ENCODE measurements at places on chromosomes 12 and 14.

DNA sequence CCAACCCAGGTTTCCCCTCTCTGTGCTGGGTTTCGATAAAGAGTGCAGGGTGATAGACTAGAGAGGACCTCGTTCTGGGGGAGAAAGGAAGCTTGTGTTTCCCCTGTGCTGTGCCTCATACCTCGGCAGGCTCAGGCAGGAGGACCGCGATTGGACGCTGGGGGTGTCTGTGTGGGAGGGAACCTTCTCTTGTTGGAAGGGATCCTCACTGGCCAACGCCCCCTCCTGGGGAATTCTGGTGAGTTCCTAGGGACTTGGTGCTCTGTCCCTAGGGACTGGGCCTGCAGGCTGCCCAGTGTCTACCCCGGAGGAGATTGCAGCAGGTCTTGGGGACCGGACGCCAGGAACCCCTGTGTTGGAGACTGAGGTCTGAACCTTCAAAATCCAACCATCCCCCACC lies 157.4 kb upstream of the PRMT8 start:
- DNase-seq = no peak

DNA sequence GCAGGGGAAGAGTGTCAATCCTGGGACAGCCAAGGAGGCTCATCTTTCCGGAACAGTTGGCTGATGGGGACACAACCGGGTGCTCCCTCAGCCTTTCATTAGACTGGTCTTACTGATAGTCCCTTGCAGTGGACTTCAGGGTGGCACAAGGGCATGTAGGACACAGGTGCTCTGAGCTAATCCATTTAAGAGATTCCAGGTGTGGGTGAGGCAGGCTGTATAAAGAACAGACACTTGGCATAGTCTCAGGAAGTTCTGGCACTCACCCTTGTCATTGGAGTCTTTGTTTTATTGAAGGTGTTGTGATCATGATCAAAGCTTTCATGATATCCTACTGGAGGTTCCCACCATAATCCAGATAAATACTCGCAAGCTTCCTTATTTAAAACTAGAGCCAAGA lies 341.6 kb downstream of the EMP1 start:
- DNase-seq = no peak

DNA sequence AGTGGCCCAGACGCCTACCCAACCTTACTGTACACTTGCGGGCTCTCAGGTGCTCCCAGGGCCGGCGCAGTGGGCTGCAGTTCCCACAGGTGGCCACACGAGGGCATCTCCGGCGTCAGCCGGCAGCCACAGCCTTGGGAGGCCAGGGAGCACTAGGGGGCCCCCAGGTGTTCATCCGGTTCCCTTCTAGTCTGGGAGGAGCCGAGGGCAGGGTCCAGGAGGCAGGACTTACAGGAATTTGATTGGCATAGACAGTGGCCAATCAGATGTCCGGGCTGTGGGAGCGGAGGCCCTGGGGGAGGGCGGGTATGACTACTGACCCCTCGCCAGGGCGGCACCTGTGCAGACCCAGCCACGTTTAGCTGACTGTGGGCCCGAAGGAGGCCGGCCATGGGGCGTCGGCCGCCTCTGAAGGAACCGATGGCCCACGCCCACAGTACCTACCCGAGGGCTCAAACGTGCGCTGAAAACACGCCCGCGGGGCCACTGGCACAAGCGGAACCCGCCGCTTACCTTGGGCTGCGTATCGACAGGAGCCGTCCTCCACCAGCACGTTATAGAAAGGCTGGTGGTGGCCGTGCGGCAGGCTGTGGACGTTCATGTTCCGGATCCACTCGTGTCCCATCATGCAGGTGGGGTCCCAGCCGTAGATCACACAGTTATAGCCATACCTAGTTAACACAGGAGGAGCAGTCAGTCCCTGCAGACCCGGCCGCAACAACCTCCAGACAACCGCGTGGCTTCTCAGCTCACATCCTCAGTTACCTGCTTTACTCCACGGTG lies 34.8 kb downstream of the FBXO21 start:
- DNase-seq = peak; percentile 59

DNA sequence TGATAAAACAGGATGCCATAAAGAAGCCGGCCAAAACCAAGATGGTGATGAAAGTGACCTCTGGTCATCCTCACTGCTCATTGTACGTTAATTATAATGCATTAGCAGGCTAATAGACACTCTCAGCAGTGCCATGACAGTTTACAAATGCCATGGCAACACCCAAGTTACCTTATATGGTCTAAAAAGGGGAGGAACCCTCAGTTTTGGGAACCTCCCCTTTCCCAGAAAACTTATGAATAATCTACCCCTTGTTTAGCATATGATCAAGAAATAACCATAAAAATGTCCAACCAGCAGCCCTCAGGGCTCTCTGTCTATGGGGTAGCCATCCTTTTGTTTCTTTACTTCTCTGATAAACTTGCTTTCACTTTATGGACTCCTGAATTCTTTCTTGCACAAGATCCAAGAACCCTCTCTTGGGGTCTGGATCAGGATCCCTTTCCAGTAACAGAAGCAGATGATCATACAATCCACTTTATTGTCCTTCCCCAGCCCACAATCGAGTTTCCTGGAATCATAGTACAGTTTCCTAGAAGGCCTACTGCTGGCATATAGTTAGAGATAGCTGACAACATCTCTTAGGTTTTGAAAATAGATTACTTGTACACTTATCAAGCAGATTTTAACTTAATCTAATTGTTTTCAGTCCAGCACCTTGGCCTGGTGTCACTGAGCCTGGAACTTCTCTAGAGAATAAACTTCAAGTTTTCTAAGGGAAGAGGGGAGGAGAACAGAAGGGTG lies 266.7 kb upstream of the HMGA2 start:
- no peak for DNase-seq

GRCh38 chr14:21039585-21040369 lies 2.4 kb upstream of the RNASE7 start:
- DNase-seq = peak; percentile 70

- DNase-seq = no peak
Observed at GRCh38 chr12:97038131-97038530, 131.1 kb downstream of the NEDD1 start.

DNA sequence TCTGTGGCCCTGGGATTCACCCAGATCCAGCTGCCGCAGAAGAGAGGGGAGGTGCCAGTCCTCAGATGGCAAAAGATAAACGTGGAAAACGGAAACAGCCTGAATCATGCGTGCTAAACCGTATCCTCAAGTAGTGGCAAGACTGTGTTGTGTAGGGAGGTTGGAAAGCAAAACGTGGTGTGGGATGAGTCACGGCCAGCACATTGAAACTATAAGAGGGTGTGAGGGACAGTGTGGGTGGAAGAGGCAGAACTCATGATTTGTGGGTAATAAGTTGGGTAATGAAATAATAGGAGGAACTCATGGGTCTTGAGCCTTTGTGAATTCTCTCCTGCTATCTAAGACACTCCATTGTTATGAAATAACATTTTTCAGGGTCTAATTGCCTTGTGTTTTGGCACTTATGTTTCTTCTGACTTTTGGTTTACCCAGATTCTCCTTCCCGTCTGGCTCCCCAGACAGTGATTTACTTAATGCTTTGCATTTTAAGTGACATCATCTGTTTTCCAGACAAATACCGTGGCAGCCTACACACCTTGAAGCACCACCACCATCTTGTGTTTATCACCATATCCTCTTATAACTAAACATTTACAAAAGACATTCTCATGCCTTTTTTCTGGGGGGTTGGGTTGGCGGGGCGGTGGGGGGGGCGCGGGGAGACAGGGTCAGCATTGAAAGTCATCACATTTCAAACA lies 62.3 kb upstream of the PTCSC3 start:
- no peak for DNase-seq

- DNase-seq = no peak
Observed at GRCh38 chr12:80017261-80017870, 82.0 kb upstream of the OTOGL start.

DNA sequence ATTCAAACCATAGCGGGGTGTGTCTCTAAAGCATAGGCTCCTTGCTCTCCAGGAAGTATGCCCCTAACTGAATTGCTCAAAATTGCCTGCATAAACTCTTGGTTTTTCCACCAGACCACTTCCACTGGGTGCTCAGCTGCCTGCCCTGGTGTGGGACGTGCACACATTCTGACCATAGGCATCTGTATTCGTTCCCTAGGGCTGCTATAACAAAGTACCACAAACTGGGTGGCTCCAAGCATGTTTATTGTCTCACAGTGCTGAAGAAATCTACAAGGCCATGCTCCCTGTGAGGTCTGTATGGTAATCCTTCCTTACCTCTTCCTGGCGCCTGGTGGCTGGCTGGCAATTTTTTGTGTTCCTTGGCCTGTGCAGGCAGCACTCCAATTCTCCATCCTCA lies 16.4 kb upstream of the GALNT6 start:
- no peak for DNase-seq

GRCh38 chr14:99125113-99125512 lies 146.9 kb downstream of the BCL11B start:
- no peak for DNase-seq

DNA sequence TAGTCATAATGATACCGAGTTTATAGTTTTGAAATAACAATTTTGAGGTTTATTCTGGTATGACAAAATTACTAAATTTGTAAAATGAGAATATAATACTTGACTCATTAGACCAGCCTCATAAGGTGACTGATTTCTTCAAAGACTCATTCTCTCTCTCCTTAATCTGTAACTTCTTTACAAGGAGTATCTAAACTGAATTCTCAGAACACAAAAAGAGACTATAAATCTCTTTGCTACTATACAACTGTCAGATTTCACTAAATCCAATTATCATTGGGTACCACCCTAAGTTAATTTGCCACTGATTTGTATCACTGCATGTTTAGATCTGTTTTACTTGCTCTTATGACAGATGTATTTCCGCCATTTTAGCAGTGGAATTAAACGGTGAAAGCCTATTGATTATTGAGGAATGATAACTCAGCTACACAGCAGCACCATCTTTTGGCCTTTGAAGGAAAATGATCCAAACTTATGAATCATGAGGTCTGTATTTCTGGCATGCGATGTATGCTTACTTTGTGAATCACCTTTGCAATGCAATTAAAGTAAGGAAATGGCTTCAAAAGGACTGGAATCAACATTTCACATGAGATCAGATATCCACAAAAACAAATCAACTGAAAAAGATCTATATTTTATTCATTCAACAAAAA lies 161.2 kb downstream of the RERGL start:
- no peak for DNase-seq

DNA sequence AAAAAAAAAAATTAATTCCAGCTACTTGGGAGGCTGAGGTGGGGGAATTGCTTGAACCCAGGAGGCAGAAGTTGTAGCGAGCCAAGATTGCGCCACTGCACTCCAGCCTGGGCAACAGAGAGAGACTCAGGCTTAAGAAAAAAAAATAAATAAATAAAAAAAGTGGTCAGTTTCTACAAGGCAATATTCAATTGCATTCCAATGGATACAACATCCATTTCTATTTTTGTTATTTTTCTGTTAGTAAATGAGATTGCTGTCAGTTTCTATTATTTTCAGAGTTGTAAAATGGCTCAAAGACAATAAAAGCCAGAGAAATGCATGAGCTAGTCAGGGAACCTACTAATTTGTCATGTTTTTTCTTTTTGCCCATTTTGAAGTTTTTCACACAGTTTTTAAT lies 119.2 kb downstream of the PDE3A start:
- DNase-seq = no peak
